Naive thymus-derived CD8-positive, alpha-beta T cell (primary cell): ENCODE measurements at places on chromosomes 2 and 18.
A peak's percentile ranks its signal among the peaks of the same experiment; 100 is the strongest.

GRCh38 chr2:239358062-239358754, 42.6 kb downstream of the HDAC4 start:
- DNase-seq, result no peak

GRCh38 chr2:8229546-8229986, 452.3 kb upstream of the ID2 start:
- peak; percentile 18 for DNase-seq

DNA sequence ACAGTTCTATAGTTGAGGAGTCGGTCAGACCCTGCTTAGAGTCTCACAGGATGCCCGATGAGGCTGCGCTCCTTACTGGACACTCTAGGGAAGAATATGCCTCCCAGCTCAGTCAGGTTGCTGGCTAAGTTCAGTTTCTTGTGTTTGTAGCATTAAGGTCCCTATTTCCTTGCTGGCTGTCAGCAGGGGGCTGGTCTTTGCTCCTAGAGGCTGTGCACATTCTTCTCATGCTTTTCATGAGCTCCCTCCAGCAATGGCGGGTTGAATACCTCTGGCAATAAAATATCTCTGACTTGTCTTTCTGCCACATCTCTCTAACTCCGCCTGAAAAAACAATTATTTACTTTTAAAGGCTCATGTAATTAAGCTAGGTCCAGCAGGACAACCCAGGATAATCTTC, 79.4 kb upstream of the DNAJC10 start:
- no peak for DNase-seq

DNA sequence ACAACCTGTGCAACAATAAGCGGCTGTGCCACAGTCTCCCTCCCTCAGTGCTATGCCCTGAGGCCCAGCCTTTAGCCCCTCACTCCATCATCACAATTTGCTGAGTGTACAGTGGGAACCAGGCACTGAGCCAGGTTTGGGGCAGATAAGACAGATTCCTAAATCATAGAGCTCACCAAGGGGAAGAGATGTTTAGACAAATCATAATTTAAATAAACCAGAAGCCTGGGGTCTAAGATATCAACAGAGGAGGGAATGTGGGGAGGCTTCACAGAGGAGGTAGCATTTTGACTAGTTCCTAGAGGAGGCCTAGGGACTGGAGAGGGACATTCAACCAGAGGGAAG, 139.3 kb upstream of the EPAS1 start:
- no peak for DNase-seq

GRCh38 chr2:9791711-9792110, 51.6 kb upstream of the TAF1B start:
- DNase-seq, result no peak
